ENCODE measurements at places on chromosomes 13 and 19.

- DNase-seq = no peak
Measured at GRCh38 chr19:17378271-17378670, 1.1 kb upstream of the PLVAP start.

DNA sequence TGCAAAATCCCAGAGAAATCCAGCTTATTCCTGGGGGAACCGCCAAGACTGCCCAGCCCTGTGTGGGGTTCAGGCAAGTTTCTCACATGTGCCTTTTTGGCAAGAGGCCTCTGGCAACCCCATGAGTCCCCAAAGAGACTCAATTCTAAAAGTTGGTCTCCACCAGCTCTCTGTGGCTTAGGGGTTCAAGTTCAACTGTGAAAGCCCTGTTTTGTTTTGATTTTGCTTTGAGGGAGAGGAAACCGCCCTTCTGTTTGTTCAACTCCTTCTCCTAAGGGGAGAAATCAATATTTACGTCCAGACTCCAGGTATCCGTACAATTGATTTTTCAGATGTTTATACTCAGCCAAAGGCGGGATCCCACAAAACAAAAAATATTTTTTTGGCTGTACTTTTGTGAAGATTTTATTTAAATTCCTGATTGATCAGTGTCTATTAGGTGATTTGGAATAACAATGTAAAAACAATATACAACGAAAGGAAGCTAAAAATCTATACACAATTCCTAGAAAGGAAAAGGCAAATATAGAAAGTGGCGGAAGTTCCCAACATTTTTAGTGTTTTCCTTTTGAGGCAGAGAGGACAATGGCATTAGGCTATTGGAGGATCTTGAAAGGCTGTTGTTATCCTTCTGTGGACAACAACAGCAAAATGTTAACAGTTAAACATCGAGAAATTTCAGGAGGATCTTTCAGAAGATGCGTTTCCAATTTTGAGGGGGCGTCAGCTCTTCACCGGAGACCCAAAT lies 583 bp upstream of the LDLR start:
- DNase-seq = no peak

DNA sequence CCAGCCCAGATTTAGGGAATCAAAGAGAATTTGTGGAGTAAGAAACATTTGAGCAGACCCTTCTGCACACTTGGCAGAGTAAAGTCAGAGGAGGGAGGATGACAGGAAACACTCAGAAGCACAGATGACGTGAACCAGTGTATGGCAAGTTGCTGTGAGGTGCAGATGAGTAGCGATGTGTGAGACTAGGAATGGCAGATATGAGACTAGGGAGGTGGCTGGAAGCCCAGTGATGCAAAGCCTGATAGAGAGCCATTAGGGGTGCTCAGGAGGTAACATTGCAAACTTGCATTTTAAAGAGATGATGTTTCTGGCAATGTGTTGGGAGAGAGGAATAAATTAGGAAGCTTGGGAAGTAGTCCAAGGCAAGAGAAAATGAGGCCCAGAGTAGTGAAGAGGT lies 44.0 kb downstream of the PCDH17 start:
- no peak for DNase-seq

GRCh38 chr19:43563816-43564457 lies 11.4 kb downstream of the XRCC1 start:
- no peak for DNase-seq

- no peak for DNase-seq
Measured at GRCh38 chr19:21264416-21264815, 64.8 kb downstream of the ZNF708 start.

- no peak for DNase-seq
Measured at GRCh38 chr13:96948127-96948526, 46.1 kb downstream of the OXGR1 start.

GRCh38 chr13:112079696-112080095 lies 12.7 kb downstream of the SOX1 start:
- no peak for DNase-seq

DNA sequence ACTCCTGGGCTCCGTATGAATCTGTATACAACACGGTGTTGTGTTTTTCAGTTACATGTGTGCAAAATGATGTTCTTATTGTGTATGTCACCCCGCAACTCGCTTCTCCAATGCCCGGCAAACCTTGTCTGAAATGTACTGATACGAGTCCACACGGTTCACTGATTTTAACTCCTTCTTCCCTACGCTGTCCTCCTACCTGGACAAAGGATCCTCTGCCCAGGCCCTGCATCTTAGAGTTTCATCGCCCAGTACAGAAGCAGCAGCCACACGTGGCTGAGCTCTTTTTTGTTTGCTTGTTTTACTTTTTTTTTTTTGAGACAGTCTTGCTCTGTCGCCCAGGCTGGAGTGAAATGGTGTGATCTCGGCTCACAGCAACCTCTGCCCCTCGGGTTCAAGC lies 28.9 kb downstream of the ZFR2 start:
- no peak for DNase-seq

DNA sequence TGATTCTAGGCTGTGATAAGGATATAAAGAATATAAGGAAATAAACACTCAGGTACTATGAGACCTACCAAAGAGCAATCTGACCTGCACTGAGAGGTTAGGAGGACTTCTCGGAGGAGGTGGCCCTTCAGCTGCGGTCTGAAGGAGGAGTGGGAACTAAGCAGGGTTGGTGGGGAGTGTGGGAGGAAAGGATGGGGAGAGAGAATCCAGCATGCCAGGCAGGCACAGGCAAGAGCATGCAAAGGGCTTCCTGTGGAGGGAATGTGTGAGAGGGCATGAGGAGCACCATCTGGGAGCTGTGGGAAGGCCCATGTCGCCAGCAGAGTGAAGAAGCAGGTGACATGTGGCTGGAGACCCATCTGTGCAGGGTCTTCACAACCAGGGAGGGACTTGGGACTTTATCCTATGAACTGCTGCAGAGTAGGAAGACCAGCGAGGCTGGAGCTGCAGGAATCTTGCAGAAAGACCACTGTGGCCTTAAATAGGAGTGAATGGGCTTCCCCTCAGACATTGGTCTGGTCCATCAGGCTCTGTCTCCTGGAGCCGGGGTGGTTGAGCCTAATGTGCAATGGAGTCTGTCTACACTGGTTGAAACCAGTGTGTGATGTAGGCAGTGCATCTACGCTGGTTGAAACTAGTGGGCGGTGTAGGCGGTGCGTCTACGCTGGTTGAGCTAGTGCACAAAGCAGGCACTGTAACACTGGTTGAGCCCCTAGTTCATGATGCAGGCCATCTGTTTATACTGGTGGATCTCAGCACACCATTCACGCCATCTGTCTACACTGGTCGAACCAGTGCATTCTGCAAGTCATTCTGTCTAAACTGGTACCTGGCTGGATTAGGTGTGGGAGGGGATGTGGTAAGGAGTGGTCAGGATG lies 6.4 kb downstream of the CHST8 start:
- DNase-seq = no peak

- DNase-seq = no peak
Measured at GRCh38 chr19:35928507-35928906, 7.7 kb upstream of the LRFN3 start.

- no peak for DNase-seq
Measured at GRCh38 chr13:93700115-93700514, 473.5 kb downstream of the GPC6 start.

GRCh38 chr19:8643860-8644653 lies 13.6 kb downstream of the NFILZ start:
- no peak for DNase-seq

DNA sequence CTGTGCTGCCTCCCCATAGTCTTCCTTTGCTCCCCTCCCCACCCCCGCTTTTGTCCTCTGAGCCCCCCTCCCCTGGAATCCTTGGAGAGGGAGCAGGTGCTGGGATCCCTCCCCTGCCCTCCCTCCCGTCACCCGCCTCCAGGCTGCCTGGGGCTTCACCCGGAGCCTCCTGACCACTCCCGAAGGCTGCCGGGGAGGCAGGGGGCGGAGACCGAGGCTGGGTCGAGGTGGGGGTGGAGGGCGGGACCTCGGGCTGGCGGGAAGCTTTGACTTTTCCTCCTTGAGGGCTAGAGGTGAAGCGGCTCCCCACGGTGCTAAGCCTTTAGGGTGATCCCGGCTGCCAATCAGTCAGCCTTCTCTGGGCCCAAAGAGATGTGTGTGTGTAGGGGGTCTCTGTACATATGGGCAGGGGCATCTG lies 1.5 kb downstream of the KMT5C start:
- DNase-seq = peak; percentile 48

All from activated CD8-positive, alpha-beta memory T cell treated with anti-CD3 and anti-CD28 coated beads for 48 hours (primary cell).